ENCODE measurements at places on chromosomes 12 and 14.

- no peak for DNase-seq
Observed at GRCh38 chr12:94710933-94711332, 60.6 kb upstream of the TMCC3 start.

GRCh38 chr14:58826845-58827686 is 189.3 kb downstream of the DACT1 start:
- no peak for DNase-seq

- DNase-seq = no peak
Observed at GRCh38 chr12:65278576-65279368, at the start of gene MSRB3. Gene MSRB3, plus strand, starts transcription at chr12:65278683. Its CDS starts 29,897 bp downstream, at chr12:65308580.

GRCh38 chr12:111773801-111774551 is 7.2 kb downstream of the ALDH2 start:
- DNase-seq = no peak

DNA sequence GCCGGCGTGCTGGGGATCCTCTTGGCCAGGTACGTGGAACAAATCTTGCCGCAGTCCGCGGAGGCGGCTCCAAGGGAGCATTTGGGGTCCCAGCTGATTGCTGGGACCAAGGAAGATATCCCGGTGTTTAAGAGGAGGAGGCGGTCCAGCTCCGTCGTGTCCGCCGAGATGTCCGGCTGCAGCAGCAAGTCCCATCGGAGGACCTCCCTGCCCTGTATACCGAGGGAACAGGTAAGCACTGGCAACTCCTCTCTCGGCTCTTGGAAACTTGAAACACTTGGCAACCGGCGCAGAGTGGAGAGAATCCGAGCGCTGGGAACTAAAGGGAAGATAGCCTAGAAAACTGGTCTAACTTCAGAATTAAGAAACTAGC is 1.7 kb downstream of the PDE3A start:
- no peak for DNase-seq

DNA sequence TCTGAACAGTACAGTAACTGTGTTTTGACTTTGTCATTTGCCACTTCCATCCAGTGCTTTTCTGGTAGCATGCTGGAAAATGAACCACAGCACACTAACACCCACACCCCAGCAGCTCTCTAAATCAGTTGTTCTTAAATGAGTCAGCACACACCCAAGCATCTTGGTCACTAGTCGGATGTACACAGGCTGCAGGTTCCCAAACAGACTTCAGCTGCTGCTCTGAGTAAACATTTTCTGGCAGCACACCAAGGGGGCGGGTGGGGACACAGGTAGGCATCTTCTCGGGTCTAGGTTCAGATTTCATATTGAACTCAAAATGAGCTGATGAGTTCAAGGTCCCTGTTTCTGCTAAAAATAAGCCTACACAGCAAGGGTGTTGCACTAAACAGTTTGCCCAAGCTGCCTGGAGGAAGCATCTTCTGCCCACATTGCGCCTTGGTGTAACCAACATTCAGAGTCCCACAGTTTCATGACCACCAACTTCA is 39.8 kb downstream of the IFNG start:
- DNase-seq = no peak

DNA sequence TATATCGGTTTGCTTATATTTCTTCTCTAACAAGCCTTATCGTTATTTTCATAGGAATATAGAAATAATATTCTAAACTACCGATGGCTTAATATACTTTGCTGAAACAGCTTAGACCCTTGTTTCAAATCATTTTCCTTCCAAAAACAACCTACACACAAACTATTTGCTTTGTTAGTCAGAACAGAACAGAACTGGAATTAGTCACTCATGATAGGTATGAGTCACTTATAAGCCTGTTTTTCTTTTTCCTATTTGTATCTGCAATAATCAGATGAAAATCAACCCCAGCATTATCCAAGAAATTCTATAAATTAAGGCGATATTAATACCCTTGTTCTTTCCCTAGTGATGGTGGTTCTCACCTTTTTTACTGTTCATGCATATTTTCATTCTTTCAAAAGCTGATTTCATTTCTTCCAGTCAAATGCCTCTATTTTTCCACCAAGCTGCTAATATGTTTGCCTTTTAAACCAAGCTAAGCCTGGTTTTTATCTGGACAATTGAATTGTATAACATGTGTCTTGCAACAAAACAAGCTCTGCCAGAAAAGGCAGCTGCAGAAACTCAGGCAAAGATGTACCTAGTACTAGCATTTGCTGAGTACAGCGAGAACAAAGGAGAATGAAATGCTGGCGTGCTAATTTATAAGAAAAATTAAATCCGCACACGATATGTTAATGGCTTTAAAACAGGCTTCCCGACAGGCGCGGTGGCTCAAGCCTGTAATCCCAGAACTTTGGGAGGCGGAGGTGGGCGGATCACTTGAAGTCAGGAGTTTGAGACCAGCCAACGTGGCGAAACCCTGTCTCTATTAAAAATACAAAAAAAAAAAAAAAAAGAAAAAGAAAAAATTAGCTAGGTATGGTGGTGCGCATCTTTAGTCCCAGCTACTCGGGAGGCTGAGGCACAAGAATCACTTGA is 1418.2 kb downstream of the AACS start:
- DNase-seq = no peak

DNA sequence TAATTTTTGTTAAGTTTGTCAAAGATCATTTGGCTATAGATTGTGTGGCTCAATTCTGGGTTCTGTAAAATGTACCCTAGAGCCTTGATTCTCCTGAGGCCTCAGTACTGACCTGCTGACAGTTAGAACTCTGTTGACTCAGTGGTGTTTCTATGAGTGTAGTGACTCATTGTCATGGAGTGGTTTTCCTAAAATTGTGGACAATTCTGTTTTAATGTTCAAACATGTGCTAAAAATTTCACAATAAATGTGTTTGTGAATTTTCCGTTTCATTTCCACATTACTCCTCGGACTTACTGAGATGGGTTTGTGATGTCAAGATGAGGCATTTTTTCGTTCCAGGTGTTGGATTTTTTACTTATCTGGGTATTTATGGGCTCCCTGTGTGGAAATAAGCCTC is 695.9 kb downstream of the TMEM121 start:
- DNase-seq = no peak

GRCh38 chr12:1583421-1584078 is 10.8 kb downstream of the FBXL14 start:
- DNase-seq = no peak

- no peak for DNase-seq
Observed at GRCh38 chr12:79843978-79844377, 90.9 kb downstream of the PPP1R12A start.

DNA sequence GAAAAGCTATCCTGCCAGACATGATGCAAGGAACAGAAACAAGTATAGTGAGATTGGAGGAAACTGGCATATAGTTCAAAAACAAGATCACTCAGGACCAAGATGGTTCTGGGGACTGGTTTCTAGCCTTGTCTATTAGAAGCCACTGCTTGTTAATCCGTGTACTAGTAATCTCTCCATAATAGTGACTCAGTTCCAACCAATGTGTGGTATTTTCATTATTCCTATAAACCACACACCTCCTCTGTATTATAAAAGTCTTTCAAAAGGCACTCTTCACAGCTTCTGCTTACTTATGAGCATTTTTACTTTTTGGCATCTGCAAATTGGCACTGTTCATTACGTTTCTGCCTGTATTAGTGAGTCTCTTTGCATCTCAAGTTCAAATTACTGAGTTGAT is 140.3 kb downstream of the SLC6A15 start:
- DNase-seq = no peak

DNA sequence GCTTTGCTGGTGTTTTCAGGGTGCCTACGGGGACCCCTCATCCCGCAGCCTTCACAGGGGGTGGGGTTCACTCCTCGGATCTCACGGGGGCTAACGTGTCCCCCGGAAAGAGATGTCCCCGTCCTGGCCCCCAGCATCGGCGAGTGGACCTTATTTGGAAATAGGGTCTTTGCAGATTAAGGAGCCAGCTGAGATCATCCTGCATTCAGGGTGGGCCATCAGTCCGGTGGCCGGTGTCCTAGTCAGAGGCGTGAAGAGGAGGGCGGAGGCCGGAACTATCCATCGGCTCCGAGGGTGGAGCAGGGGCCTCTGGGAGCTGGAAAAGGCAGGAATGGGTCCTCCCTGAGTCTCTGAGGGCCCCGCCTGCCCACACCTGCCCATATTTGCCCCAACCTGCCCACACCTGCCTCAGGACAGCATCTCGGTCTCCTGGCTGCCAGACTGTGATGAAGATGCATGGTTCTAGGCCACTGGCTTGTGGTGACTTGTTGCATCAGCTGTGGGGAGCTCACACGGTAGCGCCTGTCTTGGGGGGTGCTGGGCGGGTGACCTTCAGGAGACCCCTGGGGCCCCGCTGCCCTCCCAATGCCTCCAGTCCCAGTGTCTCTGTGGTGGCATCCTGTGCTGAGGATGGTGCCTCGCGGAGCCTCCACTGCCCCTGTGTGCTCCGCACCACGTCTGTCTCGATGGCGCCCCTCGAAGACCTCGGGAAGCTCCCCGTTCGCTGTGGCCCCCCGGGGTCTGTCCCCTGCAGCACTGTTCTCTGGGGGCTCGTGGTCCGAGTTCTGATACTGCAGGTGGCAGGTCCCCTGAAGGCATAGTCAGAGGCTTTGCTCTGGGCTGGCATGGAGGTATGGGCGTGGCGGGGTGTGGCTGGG is 14.7 kb downstream of the NOC4L start:
- DNase-seq = no peak

- no peak for DNase-seq
Observed at GRCh38 chr14:90732718-90733117, 83.5 kb downstream of the TTC7B start.

DNA sequence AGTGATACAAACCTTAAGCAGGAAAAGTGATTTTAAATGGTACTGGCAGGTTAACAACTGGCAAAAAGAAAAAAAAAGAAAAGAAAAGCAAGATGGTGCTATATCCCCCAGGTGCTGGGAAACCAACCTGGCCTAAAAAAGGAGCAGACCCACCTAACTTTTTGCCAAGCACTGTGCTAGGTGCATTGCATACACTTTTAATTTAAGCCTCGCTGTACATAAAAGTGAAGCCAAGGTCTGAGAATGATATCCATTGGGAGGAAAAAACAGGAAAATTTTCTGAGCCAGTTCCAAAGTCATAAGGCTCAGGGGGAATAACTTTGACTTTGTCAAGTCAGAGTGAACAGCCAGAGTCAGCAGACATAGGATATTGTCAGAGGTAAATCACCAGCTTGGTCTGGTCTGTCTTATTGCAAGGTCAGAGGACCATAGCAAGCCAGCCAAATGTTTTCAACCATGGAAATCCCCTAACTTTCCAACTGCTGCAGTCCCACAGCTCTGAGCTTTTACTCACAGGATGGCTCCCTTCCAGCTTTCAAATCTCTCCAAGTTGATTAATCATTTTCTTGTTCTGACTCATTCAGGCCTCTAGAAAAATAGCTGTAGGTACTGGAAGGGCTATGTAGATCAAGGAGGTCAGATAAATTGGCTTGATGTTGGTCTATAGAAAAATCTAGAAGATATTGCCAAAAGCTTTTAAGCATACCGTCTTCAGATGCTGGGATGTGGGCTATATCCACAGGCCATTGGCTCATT is 412.9 kb downstream of the RAD51B start:
- no peak for DNase-seq

GRCh38 chr12:11545484-11546330 is 103.8 kb upstream of the ETV6 start:
- no peak for DNase-seq

- no peak for DNase-seq
Observed at GRCh38 chr14:68607081-68607866, 185.6 kb downstream of the ZFP36L1 start.

GRCh38 chr14:50038398-50039119 is 77.8 kb downstream of the VCPKMT start:
- DNase-seq = no peak

- no peak for DNase-seq
Observed at GRCh38 chr14:99118946-99119345, 153.1 kb downstream of the BCL11B start.

GRCh38 chr14:71918955-71919354 is 13.3 kb upstream of the RGS6 start:
- no peak for DNase-seq

DNA sequence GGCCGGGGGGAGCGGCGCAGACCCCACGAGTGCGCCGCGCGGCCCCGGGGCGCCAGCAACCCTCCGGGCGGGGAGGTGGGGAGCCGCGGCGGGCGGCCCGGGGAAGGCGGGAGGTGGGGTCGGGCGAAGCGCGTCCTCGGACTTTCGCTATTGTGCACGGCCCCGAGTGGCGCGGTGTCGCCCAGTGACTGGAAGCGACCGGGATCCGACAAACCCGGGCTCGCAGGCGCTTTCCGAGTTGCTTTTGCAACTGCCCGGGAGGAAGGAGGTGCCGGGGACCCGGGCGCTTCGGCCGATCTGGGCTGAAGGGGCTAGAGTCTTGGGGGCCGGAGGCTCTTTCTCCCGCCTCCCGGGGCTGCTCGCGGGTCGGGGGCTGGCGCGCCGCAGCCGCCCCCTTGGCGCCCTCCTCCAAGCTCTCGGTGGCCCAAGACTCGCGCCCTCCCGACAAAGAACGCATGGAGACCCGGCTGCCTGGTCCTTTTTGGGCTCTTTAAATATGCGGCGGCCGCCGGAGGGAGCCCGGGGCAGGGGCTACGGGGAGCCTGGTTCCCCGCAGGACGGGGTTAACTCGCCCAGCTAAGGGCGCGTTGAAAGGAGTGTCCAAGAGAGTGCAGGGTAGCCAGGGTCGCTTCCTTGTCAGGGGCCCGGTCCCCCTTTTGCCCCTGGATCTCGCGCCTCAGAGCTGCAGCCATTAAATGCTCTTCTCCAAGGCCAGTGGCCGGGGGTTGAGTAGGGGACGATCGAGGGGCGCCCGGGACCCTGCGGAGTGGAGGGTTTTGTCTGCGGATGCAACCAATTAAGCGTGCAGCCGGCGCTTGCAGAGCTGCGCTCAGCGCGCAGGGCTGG is 1.4 kb downstream of the HMGA2 start:
- DNase-seq = no peak

Data from iPS DF 19.7 (cell line).